CD8-positive, alpha-beta memory T cell (primary cell): ENCODE measurements at places on chromosomes 2 and 18. TPM values are rescaled to one million over a fixed set of nuclear protein-coding genes. Genes with fewer than 3 reads are reported as not detected.

DNA sequence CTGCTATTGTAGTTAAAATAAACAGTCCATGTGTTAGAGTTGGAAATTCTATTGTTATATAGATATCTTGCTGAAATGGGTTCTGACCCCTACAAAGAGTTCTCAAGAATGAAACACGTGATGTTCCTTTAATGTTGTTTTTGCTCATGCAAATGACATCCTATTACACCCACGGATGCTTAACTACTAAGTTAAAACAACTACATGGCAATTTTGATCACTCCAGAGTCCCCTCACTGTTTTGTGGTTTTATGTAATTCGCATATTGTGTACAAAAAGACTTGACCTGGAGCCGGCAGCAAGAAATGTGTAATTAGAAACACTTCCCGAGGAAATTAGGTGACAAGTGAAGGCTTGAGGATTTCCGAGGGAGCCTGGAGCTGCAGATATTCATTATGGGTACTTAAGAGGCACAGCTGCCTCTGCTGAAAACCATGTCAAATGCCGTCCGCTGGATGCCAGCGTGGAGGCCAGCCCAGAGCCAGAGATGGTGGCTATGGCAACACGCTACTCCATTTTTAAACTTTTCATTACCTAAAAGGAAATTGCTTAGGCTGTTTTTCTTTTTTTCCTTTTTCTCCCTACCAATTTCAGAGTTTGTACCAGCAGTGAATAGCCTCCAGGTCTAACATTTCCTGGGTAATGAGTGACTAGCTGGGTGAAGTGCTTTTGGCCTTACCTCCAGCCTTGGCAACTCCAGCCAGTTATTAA is 21.0 kb upstream of the CABLES1 start:
- no peaks in the 10 kb centered on the region for H3K36me3 ChIP-seq
- no peak overlapping the region for H3K4me3 ChIP-seq
- no peaks in the 10 kb centered on the region for H3K27me3 ChIP-seq
- DNase-seq: no peak
- H3K4me1 ChIP-seq: peaks cover 16% of the 10 kb centered on the region

DNA sequence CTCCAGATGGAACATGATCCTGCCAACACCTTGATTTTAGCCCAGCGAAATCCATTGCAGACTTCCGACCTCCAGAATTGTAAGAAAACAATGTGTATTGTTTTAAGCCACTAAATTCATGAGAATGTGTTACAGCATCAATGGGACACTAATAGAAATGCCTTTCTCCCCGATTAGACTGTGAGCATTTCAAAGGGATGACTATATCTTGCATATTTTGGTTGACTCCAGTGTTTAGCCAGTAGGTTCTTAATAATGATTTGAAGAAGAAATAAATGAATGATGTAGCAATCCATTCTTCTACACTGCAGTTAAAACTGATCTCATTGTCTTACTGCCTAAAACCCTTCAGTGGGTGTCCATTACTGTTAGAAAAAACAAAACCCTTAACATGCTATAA is 67.4 kb upstream of the ACVR1C start:
- H3K27me3 ChIP-seq: no peaks in the 10 kb centered on the region
- H3K4me3 ChIP-seq: no peak overlapping the region
- no peaks in the 10 kb centered on the region for H3K4me1 ChIP-seq
- H3K36me3 ChIP-seq: no peaks in the 10 kb centered on the region
- H3K27ac ChIP-seq: no peak overlapping the region

DLX1 gene
- not detected for total RNA-seq

NT5DC4 gene
- total RNA-seq: not detected

GRCh38 chr2:36380624-36381481 is 25.3 kb downstream of the CRIM1 start:
- no peaks in the 10 kb centered on the region for H3K27me3 ChIP-seq
- H3K4me3 ChIP-seq: no peak overlapping the region
- no peak for DNase-seq

SH3RF3 gene
- total RNA-seq: 0.31 TPM

- H3K27me3 ChIP-seq: peaks cover 20% of the 10 kb centered on the region
- no peaks in the 10 kb centered on the region for H3K36me3 ChIP-seq
- H3K27ac ChIP-seq: no peak overlapping the region
- DNase-seq: no peak
These were observed 4.9 kb downstream of the CYP26B1 start for GRCh38 chr2:72142570-72143440.

DNA sequence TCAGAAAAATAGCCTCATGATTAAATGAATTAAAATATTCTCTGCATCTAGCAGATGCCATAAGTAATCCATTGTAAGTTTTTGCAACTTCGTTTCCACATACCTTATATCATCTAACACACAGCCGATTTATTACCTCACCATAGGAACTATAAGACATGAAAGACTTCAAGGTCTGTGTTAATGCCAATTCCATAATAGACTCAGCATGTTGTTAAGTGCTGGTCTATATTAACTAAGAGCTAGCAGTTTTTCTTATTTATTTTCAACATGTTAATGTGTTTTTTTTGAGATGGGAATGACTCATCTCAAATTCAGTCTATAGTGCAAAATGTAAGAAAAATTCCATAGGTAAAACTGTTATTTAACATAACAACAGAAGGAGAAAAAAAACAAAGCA is 243.9 kb upstream of the GULP1 start:
- H3K4me3 ChIP-seq: no peak overlapping the region
- DNase-seq: no peak
- H3K27ac ChIP-seq: no peak overlapping the region
- no peaks in the 10 kb centered on the region for H3K27me3 ChIP-seq
- no peaks in the 10 kb centered on the region for H3K36me3 ChIP-seq
- no peaks in the 10 kb centered on the region for H3K4me1 ChIP-seq

ANO7 gene
- total RNA-seq: 0.83 TPM

PARD3B gene
- total RNA-seq: 0.26 TPM

GRCh38 chr2:195639959-195640358 is 17.1 kb upstream of the SLC39A10 start:
- H3K4me1 ChIP-seq: no peaks in the 10 kb centered on the region
- H3K4me3 ChIP-seq: no peak overlapping the region
- no peaks in the 10 kb centered on the region for H3K36me3 ChIP-seq
- no peak overlapping the region for H3K27ac ChIP-seq

DNA sequence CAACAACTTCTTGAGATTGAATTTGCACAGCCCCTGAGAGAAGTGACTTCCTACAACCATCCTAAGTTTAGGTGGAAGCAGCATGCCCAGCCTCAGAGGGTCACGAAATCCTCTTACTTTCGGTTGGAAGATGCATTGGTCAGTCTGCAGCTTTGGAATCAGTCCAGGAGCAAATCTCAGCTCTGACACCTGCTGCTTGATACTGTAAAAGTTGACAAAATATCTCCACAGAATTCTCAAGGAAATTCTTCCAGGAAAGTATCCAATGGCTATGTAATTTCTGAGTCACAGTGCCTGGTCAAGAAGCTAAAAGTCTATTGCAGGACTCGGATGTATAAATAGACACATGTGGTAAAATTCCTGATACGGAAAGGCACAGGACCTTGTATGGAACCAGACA is 414.5 kb upstream of the GYPC start:
- H3K36me3 ChIP-seq: no peaks in the 10 kb centered on the region
- no peak overlapping the region for H3K4me3 ChIP-seq
- DNase-seq: no peak
- H3K4me1 ChIP-seq: no peaks in the 10 kb centered on the region
- H3K27ac ChIP-seq: no peak overlapping the region

DNA sequence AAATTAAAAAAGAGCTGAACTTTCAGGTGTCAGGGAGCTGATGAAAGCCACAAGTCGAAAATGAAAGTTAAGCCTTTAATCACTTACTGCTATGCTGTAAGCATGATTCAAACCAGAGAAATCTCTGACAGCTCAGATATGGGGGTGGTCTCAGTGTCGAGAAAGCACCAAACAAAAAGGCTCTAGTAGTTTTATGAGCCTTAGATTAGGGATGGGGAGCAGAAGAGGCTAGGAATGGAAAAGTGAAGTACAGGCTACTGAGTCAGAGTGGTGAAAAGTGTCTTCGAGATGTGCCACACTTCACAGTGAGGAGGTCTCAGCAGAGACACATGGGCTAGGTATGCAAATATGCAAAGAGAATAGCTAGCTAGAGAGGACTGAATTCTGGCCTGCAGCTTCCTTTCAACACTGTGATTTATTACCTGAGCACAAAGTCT is 482.2 kb downstream of the SPAG16 start:
- H3K4me1 ChIP-seq: no peaks in the 10 kb centered on the region
- no peak for DNase-seq

MAP2 gene
- total RNA-seq: not detected

GRCh38 chr18:59814891-59815290 is 84.9 kb upstream of the PMAIP1 start:
- no peaks in the 10 kb centered on the region for H3K4me1 ChIP-seq
- no peak for DNase-seq
- no peaks in the 10 kb centered on the region for H3K36me3 ChIP-seq
- H3K4me3 ChIP-seq: no peak overlapping the region
- H3K27ac ChIP-seq: no peak overlapping the region

ACVR1C gene
- 0.61 TPM for total RNA-seq

DNA sequence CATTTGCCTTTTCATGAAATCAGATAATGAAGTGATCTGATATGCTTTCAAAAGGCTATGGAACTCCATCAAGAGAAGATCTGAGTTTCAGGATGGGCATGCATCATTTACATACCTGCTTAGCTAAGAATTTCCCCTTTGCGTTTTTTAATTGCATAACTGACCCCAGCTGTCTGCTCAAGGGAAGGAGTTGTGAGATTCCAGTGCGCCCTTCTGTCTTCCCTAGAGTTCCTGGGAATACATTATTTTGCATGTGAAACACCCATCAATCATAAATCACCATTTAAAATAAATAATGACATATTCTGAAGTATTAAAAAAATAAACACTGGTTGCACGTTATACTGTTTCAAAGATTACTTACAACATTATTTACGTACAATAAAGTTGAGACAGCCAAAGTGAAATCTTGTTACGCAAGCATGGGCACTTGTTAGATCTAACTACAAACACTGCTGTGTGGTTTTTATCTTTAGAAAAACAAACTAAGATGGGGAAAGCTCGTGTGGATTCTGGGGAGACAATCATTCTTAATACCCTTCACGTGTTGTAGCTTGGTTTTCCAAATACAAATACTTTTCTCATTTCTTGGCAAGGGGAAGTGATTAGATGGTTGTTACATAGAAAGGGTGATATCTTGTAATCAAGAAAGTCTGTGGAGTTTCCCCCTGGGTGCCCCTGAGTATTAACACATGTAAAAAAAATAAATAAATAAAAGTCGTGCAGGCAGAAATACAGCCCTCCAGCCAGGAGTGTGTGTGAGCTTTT is 125.7 kb upstream of the LMAN1 start:
- no peaks in the 10 kb centered on the region for H3K4me1 ChIP-seq
- no peak for DNase-seq
- no peaks in the 10 kb centered on the region for H3K36me3 ChIP-seq
- no peaks in the 10 kb centered on the region for H3K27me3 ChIP-seq
- no peak overlapping the region for H3K27ac ChIP-seq

LIPG gene
- not detected for total RNA-seq

HOXD13 gene
- total RNA-seq: not detected
